ENCODE measurements at places on chromosomes 1 and 21. TPM values are rescaled to one million over a fixed set of nuclear protein-coding genes. Genes with fewer than 3 reads are reported as not detected.

Gene CCDC27
- not detected for total RNA-seq

Gene AGRN
- 8.0 TPM for total RNA-seq

Gene CD52
- total RNA-seq: 355 TPM

Gene KIF17
- total RNA-seq: not detected

Gene INSRR
- total RNA-seq: not detected

Gene SLFNL1
- 0.09 TPM for total RNA-seq

Gene MCOLN3
- total RNA-seq: 0.50 TPM

Gene LRRC53
- not detected for total RNA-seq

Gene KLF17
- not detected for total RNA-seq

Gene OLIG2
- not detected for total RNA-seq

Gene PRKACB
- total RNA-seq: 47.7 TPM

DNA sequence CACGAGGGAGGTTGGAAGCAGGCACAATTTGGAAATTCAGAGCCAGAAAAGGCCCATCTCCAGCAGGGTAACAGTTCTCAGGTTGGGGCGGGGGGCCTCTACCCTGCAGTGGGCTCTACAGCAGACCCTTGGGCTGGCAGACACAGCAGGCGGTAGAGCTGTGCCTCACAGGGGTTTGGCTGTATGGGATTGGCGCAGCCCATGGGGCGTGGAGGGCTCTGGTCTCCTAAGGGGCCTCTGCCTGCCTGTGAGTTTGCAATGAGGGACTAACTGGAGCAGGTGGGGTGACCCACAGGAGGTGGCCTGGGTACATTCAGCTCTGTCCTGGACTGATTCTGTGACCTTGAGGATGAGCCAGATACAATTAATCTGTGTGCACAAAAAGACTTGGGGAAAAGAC lies 124.1 kb downstream of the CAMTA1 start:
- DNase-seq: no peak

DNA sequence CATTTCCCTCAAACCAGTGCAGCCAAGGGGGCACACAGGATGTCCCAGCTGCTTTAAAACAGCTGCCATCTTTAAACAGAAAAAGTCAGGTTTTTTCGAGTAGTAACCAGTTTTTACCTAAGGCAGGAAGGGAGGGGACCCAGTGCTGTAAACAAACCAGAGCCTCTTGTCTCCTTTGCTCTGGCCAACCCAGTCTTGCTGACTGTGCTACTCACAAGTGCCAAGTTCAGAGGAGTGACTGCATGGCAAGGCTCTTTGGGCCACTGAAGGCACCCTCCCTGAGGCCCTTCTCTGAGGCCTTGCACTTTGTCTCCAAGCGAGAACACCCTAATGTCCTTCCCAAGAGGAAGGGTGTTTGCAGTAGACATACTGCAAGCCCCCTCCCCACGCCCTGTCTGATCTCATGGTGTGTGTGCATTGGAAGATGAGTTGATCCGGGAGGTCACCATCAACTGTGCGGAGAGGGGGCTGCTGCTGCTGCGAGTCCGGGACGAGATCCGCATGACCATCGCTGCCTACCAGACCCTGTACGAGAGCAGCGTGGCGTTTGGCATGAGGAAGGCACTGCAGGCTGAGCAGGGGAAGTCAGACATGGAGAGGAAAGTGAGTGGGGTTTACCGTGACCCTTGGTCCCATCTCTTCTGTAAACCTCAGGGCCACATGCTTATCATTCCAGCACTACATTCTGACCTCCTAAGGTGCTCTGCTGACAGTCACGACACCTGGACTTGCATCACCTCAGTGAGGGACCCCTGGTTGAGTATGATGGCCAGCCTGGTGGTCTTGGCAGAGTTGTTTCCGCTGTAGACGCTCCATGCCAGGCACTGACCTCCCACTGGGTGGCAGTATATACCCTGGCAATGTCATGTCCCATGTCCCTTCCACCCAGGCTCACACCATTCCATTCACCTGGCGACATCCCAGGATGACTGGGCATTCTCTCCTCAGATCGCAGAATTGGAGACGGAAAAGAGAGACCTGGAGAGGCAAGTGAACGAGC lies 4.7 kb downstream of the DNALI1 start:
- no peak for DNase-seq

GRCh38 chr1:3473381-3473844 lies 18.9 kb downstream of the ARHGEF16 start:
- no peak for DNase-seq

- DNase-seq: no peak
Measured at GRCh38 chr1:234979296-234980279, 149.0 kb downstream of the TOMM20 start.

GRCh38 chr1:10910681-10911489 lies 101.6 kb upstream of the TARDBP start:
- DNase-seq: no peak

- no peak for DNase-seq
Measured at GRCh38 chr1:147478521-147478920, 62.8 kb upstream of the BCL9 start.

- no peak for DNase-seq
Measured at GRCh38 chr1:155479205-155479604, 83.4 kb downstream of the ASH1L start.

GRCh38 chr1:75099581-75099980 lies 34.6 kb upstream of the LHX8 start:
- no peak for DNase-seq

DNA sequence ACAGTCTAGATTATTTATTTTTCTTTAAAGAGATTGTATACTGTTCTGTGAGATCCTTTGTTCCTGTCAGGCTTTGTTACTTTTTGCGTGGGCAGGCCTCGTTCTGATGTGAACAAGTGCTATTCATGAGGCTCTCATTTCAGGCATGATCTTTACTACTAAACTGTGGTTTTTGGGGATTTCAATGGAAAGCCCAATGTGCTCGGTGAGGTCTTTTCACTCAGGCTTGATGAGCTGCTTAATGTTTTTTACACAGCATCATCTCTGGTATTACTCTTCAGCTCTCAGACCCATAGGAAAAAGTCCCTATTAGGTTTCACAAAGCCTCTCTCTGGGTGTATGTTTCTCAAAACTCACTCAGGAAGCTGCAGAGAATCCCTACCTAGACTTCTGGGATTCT lies 419.4 kb downstream of the GPATCH2 start:
- no peak for DNase-seq

DNA sequence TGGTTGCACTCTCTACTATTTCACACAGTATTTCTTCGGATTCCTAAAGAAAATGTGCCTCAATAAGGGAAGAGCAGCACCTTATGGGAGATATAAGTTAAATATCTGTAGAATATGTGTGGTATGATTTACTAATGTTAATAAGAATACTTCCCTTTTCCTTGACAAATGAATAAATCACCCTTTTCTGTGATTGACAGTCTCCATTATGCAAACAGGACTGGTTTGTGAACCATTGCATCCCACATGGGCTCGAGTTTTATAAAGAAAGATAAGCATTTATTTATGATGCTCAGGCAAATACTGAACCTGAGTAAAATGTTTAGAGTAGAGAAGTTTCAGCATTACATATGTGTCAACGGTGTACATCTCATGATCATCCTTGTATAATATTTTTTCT lies 587.7 kb upstream of the BRINP3 start:
- no peak for DNase-seq

GRCh38 chr1:208058756-208059155 lies 147.8 kb upstream of the CD34 start:
- DNase-seq: no peak

DNA sequence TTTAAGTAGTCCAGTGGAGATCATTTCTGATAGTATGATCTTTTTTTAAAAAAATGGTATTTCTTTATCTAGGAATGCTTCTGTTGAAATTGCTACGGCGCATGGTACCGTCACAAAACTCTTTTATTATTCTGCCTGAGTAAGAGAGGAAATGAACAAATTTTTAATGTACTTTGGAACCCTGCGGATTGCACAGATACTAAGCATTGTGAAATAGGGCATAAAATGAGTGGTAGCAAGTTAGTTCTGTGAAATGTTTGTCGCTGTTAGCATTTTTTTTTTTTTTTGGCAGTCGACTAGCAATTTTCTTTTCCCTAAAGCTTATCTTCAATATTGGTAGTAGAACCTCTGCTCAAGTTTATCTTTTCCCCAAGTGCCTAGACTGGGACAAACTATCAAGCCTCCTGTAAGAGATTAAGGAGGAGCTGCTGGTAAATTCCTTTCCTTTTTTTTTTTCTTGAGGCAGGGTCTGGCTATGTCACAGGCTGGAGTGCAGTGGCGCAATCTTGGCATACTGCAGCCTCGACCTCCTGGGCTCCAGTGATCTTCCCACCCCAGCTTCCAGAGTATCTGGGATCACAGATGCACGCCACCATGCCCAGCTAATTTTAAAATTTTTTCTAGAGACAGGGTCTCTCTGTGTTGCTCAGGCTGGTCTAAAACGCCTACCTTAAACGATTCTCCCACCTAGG lies 2.2 kb downstream of the ITSN1 start:
- no peak for DNase-seq

- no peak for DNase-seq
Measured at GRCh38 chr1:21492356-21492625, 16.9 kb upstream of the ALPL start.

DNA sequence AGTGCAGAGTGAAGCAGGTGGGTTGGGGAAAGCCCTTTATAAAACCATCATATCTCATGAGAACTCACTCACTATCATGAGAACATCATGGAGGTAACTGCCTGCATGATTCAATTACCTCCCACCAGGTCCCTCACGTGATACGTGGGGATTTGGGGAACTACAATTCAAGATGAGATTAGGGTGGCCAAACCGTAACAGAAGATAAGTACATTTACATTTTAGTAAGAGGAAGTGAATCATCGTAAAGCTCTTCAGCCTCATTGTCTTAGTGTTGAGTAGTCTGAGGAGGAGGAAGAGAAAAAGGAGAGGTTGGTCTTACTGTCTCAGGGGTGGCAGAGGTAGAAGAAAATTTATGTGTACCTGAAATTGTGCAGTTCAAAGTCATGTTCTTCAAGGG lies 1053.4 kb upstream of the ADGRL4 start:
- DNase-seq: no peak

- DNase-seq: no peak
Measured at GRCh38 chr1:243562473-243562872, 287.6 kb downstream of the AKT3 start.

GRCh38 chr1:23222742-23223141 lies 5.4 kb upstream of the HTR1D start:
- DNase-seq: no peak

DNA sequence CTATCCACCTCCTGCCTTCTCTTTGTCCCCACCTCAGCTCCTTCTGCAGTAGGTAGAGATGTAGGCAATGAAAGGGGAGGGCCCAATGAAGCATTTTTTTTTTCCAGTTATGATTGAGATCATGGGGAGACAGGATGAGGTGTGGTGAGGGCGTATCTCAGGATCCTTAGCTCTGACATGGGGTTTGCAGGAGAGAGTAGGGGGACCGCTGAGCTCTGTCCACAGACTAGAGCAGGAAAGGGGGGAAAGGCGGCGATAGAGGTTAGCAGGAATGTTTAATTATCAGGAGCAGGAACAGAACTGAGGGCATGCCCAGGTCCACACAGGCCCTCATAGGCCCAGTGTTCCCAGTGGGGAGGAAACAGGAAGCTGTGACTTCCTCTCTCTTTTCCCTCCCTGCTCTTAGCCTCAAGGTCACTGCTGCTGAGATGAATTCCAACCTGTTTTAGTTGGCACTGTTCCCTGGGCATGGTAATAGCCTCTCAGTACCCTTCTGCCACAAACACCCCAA lies 901 bp upstream of the RXFP4 start:
- DNase-seq: no peak

GRCh38 chr1:248697907-248698306 lies 4.7 kb downstream of the OR14I1 start:
- no peak for DNase-seq

GRCh38 chr1:174815036-174815435 lies 184.7 kb upstream of the CACYBP start:
- DNase-seq: no peak

DNA sequence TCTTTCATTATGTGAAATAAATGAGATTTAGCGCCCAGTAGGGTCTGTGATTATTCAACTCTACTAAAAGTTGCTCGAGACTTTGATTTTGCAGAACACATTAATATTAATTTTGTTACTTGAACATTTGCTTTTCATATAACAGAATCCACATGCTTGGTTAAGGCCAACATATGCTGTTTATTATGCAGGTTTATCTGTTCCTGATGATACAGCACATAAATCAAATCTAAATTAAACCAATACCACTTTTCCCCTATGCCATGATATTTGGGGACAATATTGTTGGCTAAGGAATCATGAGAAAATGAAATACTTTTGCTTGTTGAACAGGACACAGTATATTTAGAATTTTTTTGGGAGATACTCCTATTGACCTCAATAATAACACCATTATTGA lies 291.1 kb downstream of the USP25 start:
- DNase-seq: no peak

- no peak for DNase-seq
Measured at GRCh38 chr1:3577300-3577699, 34.0 kb downstream of the MEGF6 start.

GRCh38 chr1:6956488-6957159 lies 171.4 kb downstream of the CAMTA1 start:
- DNase-seq: no peak

- no peak for DNase-seq
Measured at GRCh38 chr1:20472860-20473711, 12.9 kb downstream of the CAMK2N1 start.

DNA sequence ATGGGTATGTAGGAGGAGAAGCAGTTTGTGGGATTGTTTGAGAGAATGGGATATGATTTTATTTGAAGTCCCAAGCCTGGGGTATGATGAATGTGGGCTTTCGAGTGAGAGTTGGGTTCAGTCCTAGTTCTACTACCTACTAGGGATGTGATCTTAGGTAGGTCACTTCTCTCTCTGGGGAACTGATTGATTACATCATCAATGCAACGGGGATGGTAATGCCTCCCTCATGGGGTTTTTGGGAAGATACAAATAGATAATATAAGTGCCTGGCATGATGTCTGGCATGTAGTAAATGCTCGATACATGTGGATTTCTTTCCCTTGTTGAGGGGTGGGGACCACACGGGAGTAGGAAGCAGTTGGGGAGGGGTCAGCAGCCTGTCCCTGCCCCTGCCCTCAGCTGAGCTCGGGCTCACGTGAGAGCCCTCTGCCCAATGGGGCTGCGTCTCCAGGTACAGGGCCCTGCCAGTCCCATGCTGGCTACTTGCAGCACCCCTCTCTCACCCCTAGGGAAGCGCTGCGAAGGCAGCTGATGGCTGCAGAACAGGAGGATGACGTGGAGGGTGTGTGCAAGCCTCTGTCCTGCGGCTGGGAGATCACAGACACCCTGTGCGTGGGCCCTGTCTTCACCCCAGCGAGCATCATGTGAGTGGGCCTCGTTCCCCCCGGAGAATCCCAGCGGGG lies 38.7 kb downstream of the AZIN2 start:
- DNase-seq: no peak

DNA sequence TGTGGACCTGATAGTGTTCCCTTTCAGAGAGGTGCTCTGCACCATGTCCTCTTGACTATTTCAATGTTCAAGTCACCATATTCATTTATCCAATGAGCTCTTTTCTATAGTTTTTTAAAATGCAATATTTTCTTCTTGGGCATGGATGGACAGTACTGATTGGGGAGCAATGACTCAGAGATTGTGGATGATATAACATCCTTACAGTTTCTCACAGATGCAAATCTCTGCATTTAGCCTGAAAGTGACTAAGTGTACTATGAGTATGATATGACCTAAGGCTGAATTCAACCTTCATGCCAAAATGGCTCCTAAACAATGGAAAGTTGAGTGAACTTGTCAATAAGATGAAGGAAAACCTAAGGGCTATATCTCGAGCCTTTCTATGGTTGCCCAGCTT lies 36.5 kb downstream of the C4BPA start:
- DNase-seq: no peak
